ENCODE measurements at places on chromosomes 1 and 21. TPM values are rescaled to one million over a fixed set of nuclear protein-coding genes. Genes with fewer than 3 reads are reported as not detected.
A peak's percentile ranks its signal among the peaks of the same experiment; 100 is the strongest.

DNA sequence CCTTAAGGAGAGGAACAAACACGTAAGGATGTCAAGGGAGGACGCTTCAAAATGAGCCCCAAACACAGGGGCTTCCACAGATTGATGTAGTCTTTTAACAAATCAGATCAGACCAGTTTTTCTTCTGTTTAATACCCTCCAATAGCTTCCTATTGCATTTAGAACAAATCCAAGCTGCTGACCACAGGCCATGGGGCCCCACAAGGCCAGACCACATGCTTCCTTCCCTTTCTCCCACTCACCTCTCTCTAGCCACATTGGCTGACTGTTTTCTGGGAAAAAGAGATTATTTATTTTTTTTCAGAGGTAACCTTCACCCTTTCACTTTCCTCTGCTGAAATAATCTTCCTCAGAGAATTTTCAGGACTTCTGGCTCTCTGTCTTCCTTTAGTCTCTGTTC, 380.6 kb downstream of the SIPA1L2 start:
- DNase-seq = no peak

- peak; percentile 24 for DNase-seq
Observed at GRCh38 chr1:31010086-31010989, 55.2 kb downstream of the PUM1 start.

- peak; percentile 10 for DNase-seq
Observed at GRCh38 chr1:70997793-70998192, 49.8 kb downstream of the PTGER3 start.

DNA sequence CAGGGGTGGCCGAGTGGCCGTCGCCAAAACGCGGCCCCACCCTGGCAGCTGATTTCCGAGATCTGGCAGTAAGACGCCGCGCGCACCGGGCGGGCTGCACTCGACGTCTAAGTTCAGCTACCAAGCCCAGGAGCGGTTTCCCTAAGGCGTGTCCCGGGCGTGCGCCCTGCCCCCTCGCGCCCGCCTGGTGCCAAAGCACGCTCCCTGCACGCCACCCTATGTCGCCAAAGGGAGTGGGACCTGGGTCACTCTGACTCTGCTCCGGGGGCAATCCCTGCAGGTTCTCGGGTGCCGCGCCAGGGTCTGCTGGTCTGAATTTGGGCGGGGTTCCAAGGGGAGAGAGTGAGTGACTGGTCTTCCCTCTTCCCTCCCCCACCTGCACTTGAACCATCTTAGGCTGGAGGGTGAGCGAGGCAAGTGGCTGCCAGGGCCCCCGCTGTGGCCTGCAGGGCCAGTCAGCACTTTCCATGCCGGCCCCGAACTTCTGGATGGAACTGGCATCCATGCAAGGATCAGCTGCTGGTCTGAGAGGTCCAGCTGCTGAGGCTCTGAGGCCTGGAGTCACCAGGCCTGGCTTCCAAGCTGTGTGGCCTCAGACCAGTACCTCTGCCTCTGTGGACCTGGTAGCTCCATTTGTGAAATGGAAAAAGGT, at the start of gene LRRC38:
TSS of gene LRRC38 (minus strand) at position 109 of the 652 bp plus-strand sequence. CDS start 410 bp downstream, outside the sequence.
- no peak for DNase-seq

ERICH3 gene
- total RNA-seq = not detected

FCRL1 gene
- not detected for total RNA-seq
